Activated CD8-positive, alpha-beta T cell treated with anti-CD3 and anti-CD28 coated beads for 36 hours (primary cell): ENCODE measurements at places on chromosomes 3 and 15. TPM values are rescaled to one million over a fixed set of nuclear protein-coding genes. Genes with fewer than 3 reads are reported as not detected.

Gene SLC22A14
- not detected for total RNA-seq

DNA sequence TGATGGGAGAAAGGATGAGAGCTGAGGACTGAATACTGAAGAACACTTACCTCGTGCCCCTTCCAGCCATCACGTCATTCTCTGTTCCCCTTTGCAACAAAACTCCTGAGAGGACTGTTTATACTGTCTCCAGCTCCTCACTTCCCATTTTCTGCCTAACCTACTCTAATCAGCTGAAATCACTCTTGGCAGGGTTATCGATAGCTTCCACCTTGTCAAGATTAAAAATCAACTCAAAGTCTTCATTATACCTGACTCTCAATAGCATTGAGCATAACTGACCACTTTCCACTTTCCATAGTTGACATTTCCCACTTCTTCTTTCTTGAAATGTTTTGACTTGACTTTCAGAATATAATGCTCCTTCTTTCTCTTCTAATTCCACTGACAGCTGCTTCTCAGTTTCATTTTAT, 4.3 kb downstream of the BTBD1 start:
- peaks cover 17% of the 10 kb centered on the region for H3K4me1 ChIP-seq
- DNase-seq = no peak
- H3K36me3 ChIP-seq = peaks cover 21% of the 10 kb centered on the region
- no peak overlapping the region for H3K4me3 ChIP-seq

GRCh38 chr3:107412376-107412775, 35.1 kb downstream of the CCDC54 start:
- H3K36me3 ChIP-seq = peaks cover 2% of the 10 kb centered on the region
- H3K4me1 ChIP-seq = peaks cover 11% of the 10 kb centered on the region
- peaks cover 2% of the 10 kb centered on the region for H3K27me3 ChIP-seq
- no peak overlapping the region for H3K27ac ChIP-seq
- no peak overlapping the region for H3K4me3 ChIP-seq

DNA sequence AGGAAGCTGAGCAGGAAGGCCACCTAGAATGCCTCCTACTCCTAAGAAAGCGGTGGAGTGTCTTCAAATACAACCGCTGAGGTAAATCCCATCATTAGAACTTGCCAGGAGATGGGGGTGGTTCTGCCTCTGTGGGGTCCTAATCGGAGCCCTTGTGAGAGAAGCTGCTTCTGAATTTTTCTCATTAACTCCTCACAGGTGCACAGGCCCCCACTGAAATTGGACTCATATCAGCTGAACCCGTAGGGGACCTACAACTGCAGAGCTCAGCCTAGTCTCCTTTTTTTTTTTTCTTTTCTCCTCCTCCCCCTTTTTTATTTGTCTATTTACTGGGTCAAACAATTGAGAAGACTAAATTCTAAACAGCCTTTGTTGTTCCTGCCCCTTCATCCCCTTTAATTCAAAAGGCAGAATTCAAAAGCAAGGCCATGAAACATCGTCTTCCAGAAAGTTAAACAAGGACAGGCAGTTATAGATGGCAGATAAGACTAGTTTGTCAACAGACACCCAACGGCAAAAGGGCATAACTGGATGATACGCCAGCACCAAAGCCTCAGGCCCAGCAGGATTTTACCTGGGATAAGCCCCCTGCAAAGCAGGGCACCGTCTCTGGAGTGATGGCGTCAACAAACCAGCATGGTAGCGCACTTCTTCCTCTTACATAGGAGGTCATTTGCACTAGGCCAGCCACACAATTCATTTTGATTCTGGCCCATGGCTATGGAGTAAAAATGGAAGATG, 213.7 kb upstream of the HES1 start:
- no peaks in the 10 kb centered on the region for H3K36me3 ChIP-seq
- no peak overlapping the region for H3K27ac ChIP-seq
- H3K4me3 ChIP-seq = no peak overlapping the region
- H3K27me3 ChIP-seq = no peaks in the 10 kb centered on the region
- H3K4me1 ChIP-seq = no peaks in the 10 kb centered on the region
- no peak for DNase-seq

Gene MINAR1
- total RNA-seq = 0.45 TPM

GRCh38 chr3:127679534-127680145, 6.9 kb downstream of the ABTB1 start:
- peaks cover 17% of the 10 kb centered on the region for H3K4me1 ChIP-seq
- no peak overlapping the region for H3K4me3 ChIP-seq
- H3K36me3 ChIP-seq = no peaks in the 10 kb centered on the region
- no peaks in the 10 kb centered on the region for H3K27me3 ChIP-seq
- no peak overlapping the region for H3K27ac ChIP-seq
